ENCODE measurements at places on chromosomes 6 and 20. TPM values are rescaled to one million over a fixed set of nuclear protein-coding genes. Genes with fewer than 3 reads are reported as not detected.

DNA sequence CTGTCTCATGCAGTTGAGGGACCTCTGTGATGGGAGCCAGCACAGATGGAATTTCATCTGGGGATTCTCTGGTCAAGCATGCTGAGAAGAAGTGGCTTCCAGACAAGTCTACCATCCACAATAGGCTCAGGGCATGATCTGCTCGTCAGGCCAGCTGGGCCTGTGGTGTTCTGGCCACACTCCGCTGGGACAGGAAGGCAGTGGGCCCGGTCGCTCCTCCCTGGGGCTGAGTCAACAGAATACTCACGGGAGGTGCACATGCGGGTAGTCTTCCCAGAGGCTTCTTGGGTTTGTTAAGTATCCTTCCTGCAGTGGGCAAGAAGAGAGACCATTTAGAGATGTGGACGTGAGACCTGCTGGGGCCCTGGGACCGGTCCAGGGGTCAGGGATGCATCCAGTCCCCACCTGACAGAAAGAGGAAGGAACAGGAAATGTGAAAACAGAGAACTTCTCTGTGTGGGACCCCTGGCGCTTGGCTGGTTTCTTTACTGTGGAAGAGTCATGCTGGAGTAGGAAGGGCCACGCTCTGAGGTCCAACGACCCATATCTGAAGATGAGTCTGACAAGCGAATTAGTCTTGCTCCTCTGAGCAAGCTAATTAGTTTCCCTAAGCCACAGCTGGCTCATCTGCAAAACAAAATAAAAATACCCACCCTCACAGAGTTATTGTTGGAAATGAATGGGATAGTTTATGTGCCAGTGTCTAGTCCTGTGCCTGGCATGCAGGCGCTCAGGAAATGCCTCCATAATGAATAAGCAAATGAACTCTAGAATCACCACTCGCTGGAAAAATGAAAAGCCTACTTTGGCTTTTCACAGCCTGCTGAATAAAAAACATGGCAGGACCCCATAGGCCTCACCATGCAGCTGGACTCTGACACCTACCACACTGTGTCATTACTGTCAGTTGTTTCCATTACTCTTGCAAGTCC, 67.3 kb downstream of the TRAM2 start:
- no peak for DNase-seq

GRCh38 chr6:142822842-142823241, 122.1 kb downstream of the HIVEP2 start:
- DNase-seq = no peak

DNA sequence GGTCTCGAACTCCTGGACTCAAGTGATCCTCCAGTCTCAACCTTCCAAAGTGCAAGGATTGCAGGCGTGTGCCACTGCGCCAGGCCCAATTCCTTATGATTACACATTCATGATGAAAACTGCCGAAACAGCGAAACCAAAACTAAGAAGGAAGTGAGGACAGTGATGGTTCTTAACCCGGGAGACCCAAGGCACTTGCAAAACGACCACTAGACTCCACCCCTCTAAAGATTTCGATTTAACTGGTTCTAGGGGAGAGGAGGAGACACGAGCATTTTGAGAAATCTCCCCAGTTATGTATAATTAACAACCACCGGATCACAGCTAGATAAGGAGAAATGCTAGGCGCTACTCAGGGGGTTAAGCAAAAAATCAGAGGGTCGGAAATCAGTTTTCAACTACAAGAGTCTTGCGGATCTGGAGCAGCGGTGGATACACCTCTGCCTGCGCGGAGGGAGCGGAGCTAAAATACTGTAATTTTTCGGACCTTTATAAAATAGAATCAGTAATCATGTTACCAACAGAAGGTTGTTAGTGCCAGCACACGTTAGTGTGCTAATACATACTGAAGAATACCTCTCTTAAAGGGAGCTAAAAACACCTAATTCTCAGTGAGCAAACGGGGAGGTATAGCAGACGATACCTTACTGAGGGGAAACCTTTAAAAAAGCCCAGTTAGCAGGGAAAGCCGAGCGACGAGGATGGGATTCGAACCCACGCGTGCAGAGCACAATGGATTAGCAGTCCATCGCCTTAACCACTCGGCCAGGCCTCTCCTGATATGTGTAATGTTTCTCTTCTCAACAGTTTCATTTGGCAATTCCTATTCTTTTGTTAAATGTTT, 60.0 kb upstream of the BTN3A2 start:
- DNase-seq = peak; percentile 89

DNA sequence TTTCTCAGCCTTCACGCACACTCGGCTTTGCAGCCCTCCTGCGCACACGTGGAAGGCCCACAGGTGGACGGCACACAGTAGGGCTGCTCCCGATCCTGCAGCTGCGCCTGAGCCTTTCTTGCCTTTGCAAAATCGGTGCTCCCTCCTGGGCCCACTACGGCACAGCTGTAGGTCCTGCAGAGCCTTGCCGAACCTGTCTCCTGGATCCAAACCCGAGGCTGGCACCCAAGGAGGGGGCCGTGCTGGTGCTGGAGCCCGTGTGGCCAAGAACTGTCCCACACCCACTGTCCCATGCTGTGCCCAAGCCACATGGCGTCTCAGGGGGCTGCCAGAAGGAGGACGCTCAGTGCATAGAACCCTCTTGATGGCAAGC, 227.4 kb downstream of the TTLL2 start:
- no peak for DNase-seq

DNA sequence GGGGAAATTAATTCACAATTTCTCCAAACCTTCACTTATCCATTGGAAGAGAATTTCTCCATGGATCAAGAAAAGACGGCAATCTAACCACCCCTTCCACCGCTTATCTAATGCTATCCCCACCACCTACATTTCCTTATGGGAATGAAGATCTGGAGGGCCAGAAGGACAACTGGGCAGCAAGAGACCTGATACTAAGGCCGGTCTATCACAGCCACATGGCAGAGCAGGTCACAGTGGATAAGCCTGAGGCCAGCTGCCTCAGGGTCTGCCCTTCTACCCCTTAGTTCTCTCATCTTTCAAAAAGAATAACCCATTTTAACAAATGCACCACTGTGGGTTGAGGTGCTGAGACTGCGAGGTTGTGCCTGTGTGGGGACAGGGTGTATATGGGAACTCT, 37.1 kb downstream of the MAN1A1 start:
- DNase-seq = no peak

GRCh38 chr6:79040083-79040482, 38.0 kb downstream of the PHIP start:
- DNase-seq = no peak

DNA sequence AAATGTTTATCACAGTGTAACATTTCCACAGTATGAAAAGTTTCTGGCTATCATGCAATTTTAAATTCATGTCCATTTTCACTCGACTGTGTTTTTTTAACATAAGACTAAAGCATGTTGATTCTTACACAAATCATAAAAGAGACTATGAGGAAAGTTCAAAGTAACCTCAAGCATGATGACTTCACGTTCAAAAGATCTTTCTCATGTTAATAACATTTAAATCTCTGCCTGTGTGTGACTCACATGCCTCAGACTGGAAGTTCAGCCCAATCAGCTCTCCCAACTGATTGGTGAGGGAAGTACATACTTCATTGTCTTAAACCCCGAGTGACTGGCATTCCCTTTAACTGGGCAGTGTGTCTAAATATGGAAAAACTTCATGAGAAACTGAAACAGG, 37.4 kb downstream of the ATXN1 start:
- no peak for DNase-seq

DNA sequence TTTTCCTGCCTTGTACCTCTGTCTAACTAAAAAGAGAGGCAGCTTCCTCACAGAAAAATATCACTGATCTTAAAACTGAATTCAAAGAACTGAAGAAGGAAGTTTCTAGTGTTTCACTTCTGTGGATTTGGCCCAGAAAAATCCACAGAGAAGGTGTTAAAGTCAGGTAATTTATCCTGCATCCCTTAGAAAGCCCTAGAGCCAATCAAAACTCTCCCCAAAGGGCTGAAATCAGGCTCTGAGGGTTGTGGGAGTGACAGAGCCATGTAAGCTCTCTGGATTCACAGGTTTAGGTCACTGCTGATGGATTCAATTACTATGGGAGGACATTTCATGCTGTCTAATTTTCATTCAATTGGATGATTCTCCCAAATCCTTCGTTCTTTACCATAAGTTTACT, 152.3 kb downstream of the OR2B2 start:
- no peak for DNase-seq

DNA sequence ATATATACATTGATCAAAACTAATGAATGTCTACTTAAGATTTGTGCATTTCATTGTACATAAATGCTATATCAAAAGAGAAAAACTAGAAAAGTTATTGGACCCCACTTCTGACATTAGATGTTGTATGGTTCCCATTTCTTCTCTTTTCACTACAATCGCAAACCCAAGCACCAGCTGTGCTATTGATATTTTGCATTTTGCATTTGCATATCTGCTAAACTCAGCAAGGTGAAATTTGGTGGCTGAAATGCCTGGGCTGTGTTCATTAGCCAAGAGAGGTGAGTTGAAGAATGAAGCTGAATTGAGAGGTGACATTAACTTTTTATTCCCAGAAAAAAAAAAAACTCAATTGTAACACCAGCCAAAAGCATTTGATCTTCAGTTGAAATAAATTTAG, 232.1 kb upstream of the TENT5A start:
- DNase-seq = no peak

- DNase-seq = no peak
Measured at GRCh38 chr6:16318538-16318937, 80.2 kb downstream of the GMPR start.

- DNase-seq = no peak
Measured at GRCh38 chr6:30214657-30214982, 1.4 kb upstream of the TRIM26 start.

- no peak for DNase-seq
Measured at GRCh38 chr6:101226677-101227135, 166.8 kb upstream of the GRIK2 start.

DNA sequence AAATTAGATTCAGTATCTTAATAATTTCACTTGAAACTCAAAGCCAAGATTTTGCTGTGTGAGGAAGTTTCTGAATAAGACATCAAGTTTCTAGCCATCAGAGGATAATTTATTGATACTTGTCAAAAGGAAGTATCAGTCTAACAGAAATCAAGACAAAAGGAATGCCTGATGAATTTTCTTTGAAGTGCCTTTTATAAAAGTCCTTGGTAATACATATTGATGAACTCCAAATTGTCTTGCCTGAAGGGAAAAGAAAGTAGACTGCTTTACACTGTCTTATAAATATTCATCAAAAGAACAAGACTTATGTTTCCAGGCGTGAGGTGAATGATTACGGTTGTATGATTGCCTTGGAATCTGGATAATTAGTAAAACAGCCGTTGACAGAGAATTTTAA, 986.0 kb upstream of the MAP3K7 start:
- no peak for DNase-seq

GRCh38 chr6:12022953-12023388, 10.9 kb downstream of the HIVEP1 start:
- no peak for DNase-seq

DNA sequence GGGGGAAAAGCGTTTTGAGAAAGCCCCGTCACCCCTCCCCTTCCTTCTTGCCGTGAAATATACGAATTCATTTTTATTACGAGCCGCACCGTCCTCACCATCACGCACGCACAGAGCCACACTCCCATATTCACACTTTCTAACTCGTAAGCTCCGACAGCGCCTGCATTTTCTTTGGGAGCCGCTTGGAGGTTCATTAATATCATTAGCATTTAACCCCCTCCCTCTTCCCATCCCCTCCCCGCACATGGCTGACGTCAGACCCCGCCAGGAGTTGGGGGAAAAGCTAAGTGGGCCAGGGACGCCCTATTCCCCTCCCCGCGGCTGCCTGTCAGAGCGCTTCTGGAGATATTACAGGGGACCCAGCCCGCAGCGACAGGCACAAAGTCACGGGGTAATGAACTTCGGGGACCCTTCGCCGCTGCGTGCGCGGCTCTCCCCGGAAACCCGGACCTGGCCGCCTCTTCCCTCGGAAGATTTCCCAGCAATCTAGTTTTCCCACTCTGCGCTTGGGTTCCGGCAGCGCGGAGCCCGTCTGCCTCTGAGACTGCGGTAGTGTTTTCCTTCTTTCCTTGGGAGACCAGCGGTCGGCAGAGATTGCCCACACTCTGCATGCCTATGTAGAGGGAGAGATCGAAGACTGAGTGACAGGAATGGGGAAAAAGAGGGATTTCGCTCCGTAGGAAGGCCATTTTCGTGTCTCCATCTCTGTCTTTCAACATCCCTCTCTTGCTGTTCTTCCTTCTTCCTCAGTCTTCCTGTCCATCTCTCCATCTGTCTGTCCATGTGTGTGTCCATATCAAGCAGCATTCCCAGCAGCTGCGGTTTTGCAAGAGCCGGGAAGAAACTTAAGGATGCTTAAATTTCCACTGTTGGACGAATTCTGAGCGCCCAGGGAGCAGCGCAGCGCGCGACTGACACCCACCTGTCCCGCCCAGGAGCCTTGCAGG, at the start of gene NR2E1:
NR2E1 (plus strand) TSS at position 309 of the 950 bp plus-strand sequence. CDS start 744 bp downstream, outside the sequence.
- peak; percentile 18 for DNase-seq

- DNase-seq = no peak
Measured at GRCh38 chr6:109434456-109434855, 6.0 kb downstream of the PPIL6 start.

DNA sequence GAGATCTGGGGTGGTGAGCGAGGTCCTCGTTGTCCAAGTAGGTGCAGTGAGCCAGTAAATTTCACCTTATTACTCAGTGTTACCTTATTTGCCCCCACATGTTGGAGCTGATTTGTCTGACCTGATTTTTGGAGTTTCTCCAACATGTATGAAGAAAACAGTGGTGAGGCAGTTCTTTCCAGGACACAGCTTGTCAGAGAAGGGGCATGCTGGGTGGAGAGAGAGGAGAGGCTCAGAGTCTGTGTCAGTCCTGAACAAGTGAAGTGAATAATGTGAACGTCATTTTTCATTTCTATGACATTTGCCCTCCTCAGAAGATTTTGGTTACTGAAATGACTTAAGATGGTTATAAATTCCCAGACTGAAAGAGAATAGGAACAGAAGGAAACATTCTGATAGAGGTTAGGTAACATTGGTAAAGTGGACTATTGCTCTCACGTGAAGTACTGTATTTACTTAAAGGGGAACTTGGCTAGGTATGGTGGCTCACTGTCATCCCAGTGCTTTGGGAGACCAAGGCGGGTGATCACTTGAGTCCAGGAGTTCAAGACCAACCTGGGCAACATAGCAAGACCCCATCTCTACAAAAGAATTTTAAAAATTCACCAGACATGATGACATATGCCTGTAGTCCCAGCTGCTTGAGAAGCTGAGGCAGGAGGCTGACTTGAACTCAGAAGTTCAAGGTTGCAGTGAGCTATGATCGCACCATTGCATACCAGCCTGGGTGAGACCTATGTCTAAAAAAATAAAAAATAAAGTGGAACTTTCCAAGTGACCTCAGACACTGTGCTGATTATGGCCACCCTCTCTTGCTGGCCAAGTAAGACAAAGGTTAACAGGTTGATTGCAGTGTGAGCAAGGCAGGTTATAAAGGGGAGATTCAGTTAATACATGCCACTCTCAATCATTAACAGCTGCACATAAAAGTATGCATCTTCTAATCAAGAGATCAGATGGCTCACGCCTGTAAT, 184.3 kb downstream of the EDN1 start:
- no peak for DNase-seq

The SFT2D1 gene
- total RNA-seq = 30.5 TPM

The SOX18 gene
- total RNA-seq = 17.6 TPM

The ELOVL2 gene
- total RNA-seq = 1.4 TPM

The MYB gene
- total RNA-seq = 1.3 TPM

The GRM4 gene
- 0.51 TPM for total RNA-seq

The DNAH8 gene
- 3.0 TPM for total RNA-seq

The ATP6V1G2 gene
- total RNA-seq = 1.3 TPM

The PRR18 gene
- total RNA-seq = 0.10 TPM

The PSMB1 gene
- 154 TPM for total RNA-seq

Data from tongue (tissue), 3 donors.